GOT3 (cell line): ENCODE measurements at places on chromosomes 16 and 17.

GRCh38 chr16:920051-920681, 50.6 kb downstream of the LMF1 start:
- DNase-seq, result no peak

DNA sequence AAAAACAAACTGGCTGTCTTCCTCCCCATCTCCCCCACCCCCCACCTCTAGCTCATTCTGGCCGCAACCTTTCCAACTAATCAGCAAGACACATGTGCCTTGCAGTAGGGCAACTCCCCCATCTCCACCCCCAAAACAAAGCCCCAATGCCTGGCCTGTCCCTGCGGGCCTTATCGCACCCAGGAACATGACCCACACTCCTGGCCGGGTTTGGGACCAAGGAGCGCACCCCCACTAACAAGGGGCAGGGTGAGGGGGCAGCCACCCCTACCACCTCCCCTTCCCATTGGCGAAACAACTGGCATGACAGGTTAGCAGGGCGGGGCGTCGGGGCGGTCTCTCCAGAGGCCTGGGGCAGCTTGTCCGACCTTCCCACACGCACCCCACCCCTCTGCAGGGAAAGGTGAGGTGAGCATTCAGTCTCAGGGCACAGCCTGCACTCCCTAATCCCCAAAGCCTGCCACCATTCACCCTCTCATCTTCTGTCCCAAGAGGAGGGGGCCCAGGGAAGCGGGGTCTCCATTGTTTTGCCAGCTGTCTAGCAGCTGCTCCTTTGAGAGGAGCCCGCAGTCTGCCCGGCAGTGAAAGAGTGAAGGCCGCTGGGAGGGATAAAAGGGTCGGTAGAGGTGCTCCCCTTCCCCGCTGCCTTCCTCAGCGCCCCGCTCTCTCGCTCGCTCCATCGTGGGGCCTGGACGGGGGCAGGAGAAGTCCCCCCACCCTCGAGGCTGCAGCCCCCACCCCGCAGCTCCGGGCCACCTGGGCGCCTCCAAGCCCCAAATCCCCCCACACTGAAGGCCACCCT, 765 bp downstream of the MYO18A start:
- no peak for DNase-seq

DNA sequence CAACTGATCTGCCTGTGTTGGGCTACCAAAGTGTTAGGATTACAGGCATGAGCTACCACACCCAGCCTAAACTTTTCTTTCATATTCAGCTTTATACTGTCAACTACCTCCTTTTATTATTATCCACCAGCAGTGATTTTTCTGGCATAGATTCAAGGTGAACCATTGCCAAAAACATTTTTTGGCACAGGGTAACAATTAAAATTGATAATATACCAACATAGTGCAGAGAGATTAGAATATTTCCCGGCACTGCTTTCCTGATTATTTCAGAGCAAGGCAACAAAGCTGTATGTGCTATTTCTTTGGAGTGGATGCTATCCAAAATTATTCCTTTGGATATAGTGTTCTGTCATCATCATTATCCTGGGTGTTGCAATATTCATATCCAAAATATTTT, 781.6 kb upstream of the SOX9 start:
- no peak for DNase-seq

GRCh38 chr17:1412185-1413110, 12.4 kb upstream of the YWHAE start:
- DNase-seq, result no peak

DNA sequence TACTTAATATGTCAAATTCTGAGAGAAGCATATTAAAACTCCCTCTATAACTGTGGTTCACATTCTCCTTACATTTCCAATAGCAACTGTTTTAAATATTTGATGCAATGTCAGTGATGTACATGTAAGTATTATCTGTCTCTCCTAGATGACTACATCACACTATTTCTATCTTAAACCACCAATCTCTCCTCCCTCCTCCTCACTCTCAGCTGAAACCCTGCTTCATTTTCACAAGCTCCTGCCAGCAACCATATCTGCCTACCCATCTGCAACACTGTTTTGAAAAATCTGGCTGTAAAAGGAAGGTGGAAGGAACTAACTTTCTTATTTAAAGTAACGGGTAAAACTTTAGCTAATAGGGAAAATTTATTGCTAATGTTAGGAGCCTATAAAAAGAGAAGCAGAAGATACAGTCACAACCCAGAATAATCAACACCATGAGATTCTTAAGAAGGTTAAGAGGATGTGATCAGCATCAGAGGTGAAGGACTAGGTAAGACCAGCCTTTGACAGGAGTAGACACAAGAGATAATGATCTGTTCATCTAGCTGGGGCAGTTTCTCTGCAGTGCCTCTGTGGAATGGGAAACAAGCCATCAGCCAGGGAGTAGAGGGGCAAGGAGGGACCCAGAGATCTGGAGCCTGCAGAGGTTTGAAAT, 31.0 kb downstream of the MYH10 start:
- no peak for DNase-seq

GRCh38 chr16:56683424-56684172, 1.3 kb downstream of the MT1X start:
- DNase-seq, result no peak

DNA sequence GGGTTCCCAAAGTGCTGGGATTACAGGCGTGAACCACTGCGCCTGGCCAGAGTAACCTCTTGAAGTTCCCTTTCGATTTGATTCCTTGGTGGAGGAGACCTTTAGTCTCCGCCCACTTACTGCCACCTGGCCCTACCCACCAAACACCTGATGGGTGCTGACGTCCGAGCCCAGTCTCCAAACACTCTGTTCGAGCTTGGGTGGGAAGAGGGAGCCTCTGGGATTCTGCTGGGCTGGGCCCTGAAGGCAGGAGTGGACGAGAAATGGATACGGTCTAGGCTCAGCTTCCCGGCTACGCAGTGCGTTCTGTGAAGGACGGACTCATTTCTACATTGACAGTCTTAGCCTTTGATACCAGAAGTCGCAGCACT, 870 bp upstream of the ITGA3 start:
- DNase-seq, result no peak
